Stimulated activated CD4-positive, alpha-beta T cell treated with anti-CD3 and anti-CD28 coated beads, Interleukin-15, amount 100 ng/mL, for 24 hours (primary cell): ENCODE measurements at places on chromosomes 12 and 14.

DNA sequence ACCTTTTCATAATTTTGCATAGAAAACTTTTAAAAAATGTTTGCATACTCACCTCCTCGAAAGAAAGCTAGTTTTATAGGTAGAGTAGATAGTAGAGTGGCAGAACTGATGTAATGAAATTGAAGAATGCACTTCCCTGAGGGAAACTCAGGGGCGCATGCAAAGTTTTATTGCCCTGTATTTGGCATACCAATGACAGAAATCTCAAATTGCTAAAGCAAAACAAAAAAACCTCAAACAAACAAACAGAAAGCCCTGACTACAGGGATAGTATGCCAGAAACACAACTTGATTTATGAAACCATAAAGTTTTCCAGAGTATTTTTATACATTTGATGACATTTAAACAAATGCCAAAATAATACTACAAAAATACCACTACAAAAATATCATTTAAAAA lies 1.8 kb downstream of the RASSF9 start:
- no peak for DNase-seq

GRCh38 chr12:13784504-13784903 lies 196.9 kb downstream of the GRIN2B start:
- no peak for DNase-seq

DNA sequence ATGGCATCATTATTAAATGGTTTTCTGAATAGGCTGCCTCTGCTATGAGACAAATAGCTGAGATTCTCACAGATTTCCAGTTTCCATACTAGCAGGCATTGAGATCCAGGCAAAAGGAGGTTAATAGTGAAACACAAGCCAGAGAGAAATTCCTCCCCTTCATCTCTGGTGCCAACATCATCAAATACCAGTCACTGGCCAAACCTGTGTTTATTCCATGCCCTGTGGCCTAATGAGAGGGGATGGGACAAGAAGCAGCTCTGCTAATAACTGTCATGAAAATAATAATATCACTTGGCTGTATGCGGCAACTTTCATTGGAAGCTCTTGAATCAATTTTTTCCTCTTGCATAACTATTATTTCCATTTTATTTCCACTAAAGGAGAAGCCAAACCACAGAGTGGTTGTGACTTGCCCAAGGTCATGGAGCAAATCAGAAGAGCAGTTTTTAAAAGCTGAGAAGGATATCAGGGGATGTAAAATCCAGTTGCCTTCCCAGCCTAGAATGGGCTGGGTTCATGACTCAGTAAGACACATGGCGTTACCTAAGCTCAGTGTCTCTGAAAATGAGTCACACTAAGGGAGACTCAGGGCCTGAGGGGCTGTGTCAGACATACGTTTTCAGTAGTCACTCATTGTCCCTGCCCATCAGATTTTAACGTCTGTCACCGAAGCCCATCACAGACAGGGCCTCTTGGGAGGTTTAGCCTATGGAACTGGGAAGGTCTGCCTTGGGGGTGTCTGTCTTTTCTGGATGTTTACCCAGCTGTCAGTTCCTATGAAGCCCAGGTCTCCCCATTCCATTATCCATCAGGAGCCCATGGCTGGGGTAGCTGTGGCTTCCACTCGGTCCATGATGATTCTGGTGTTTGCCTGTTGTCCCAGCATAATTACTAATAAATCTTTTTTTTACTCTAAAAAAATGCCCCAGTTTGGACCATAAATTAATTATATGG lies 208.8 kb upstream of the EEA1 start:
- peak; percentile 4 for DNase-seq

GRCh38 chr12:810671-811415 lies 58.5 kb downstream of the WNK1 start:
- DNase-seq = peak; percentile 74

- DNase-seq = peak; percentile 99
These were observed at the start of gene CGRRF1 for GRCh38 chr14:54509546-54510501. Gene CGRRF1 (plus strand): TSS chr14:54509906. CDS start chr14:54509960, 54 bp downstream.

GRCh38 chr12:92516277-92516600 lies 186.6 kb upstream of the PLEKHG7 start:
- DNase-seq = peak; percentile 36

GRCh38 chr12:18859400-18859799 lies 121.5 kb downstream of the CAPZA3 start:
- no peak for DNase-seq

GRCh38 chr12:45309836-45310626 lies 94.1 kb downstream of the ANO6 start:
- no peak for DNase-seq

- no peak for DNase-seq
These were observed 215.1 kb downstream of the CACNA1C start for GRCh38 chr12:2267703-2268470.

GRCh38 chr14:101019541-101019940 lies 116.0 kb upstream of the RTL1 start:
- DNase-seq = no peak

GRCh38 chr14:31541702-31542101 lies 19.5 kb upstream of the NUBPL start:
- no peak for DNase-seq

DNA sequence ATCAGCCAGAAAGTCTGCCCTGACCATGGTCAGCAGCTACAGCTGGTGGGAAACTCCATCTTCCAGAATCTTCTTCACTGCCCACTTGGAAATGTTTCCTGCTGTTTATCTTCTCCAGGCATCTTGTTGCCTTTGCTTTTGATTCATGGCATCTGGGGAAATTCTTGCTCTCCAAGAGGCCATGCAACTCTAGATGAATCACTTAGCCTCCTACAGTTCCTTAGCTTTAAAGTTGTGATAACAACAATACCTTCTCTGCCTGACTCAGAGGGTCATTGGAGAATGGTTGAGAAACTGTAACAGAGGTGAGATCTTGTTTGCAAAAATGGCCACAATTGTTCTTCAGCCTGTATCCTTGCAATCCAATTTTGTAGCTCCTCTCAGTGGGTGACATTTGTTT lies 121.0 kb upstream of the VRK1 start:
- DNase-seq = no peak

GRCh38 chr12:13504736-13505135 lies 308.2 kb downstream of the EMP1 start:
- no peak for DNase-seq

DNA sequence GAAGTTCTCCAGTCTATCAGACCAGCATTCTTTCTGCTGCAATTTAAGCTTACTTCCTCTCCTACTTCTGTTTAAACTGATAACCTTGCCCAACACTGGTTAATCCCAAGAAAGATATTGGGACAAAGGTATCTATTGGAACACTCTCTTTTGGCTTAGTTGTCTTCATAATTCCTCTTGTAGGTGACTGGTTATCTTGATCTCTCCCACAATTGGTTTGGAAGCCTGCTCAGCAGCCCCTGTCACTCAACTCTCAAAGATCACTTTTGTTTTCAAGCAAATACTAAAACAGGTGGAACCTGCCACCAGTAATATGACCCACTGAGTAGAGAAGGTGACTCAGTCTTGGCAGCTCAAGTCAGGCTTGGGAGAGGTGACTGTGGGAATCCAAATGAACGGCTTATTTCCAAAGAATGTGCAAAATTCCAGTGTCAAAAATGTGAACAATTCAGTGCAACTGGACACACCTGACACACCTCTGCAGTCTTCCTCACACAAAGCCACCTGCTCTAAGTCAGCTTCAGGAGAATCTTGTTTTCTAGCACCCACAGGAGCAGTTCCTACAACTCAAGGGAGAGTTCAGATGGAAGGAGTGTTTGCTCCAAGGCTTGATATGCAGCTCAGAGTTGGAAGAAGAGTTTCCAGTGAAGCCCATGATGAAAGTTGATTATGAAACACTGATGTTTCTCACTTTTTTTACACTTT lies 83.2 kb upstream of the SLC38A2 start:
- no peak for DNase-seq

DNA sequence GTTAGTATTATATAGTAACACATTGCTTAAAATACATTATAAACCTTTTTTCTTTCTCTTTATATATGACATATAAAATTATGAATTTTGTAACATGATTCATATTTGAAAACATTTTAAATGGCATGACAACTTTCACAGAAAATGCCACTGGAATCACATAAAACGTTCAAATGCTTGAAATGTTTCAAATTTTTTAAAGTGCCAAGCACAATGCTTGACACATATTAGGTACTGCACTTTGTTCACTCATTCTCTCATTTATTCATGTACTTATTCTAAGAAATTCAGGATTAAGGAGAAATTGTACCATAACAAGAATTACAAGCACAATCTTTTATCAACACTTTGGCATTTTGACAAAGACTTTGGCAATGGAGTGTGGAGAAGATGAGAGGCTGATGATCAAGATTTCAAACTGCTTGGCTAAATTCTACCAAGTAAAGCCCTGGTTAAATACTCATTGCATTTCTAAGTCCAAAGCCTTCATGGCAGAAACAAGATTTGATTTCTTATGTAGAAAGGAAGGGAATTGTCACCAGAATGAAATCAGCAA lies 232.2 kb downstream of the C12orf50 start:
- DNase-seq = no peak

DNA sequence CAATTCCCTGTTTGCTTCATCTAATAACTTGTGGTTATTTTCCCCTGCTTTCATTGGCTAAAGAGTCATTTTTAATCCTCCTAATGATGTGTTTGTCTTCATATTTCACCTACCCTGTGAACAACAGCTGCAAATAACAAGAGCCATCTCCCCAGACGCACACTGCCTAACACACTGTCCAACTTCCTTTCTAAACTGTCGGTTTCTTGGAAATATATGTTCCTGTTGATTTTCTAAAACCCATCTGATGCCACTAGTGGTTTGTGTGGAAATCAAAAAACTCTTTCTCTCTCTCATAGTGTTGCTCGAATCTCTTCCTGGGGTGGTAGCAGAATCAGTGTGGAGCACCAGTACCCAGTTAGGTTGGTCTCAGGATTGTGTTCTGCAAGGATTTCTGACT lies 226.9 kb downstream of the EPS8 start:
- no peak for DNase-seq

GRCh38 chr14:104075530-104076151 lies 9.9 kb upstream of the ASPG start:
- no peak for DNase-seq

GRCh38 chr12:129190827-129191226 lies 337.5 kb downstream of the GLT1D1 start:
- no peak for DNase-seq

- DNase-seq = no peak
These were observed 43.8 kb downstream of the SLC35F4 start for GRCh38 chr14:57822081-57822480.

DNA sequence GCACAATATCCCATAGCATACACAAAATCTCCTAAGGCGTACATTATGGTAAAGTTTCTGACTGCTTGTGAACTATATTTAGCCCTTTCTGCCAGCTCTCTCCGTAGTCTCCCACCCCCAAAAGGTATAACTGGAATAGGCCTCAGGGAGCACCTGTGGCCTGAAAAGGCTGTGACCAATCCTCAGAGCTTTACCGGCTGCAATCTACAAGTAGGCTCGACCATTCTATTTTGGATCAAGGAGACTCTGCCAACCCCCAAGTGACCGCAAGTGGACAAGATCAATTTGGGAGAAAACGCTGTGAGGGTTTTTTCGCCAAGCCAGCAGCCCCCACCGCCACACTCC lies 1.2 kb downstream of the PPTC7 start:
- no peak for DNase-seq

- DNase-seq = no peak
These were observed 17.7 kb downstream of the SLC25A29 start for GRCh38 chr14:100288382-100289185.

- DNase-seq = no peak
These were observed 23.3 kb downstream of the PAPLN start for GRCh38 chr14:73260574-73260973.

- no peak for DNase-seq
These were observed 116.4 kb downstream of the LRIG3 start for GRCh38 chr12:58803908-58804307.

DNA sequence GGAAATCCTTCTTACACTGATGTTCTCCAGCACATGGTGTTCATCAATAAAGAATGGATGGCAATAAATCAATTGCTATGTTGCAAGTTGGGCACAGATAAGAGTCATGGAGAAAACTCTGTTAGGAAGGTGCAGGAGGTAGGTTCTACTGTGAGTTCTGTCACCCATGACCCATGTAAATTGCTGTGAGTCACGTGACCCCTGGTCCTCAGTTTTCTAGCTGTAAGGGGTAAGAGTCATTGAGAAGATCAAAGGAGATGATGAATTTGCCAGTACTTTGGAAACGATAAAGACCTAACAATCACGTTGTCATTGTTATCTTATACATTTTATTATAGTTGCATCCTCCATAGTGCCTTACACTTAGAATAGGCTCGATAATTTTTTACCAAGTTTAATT lies 235.2 kb upstream of the ARID2 start:
- DNase-seq = no peak

GRCh38 chr14:105201925-105202513 lies 20.9 kb upstream of the NUDT14 start:
- DNase-seq = peak; percentile 67

DNA sequence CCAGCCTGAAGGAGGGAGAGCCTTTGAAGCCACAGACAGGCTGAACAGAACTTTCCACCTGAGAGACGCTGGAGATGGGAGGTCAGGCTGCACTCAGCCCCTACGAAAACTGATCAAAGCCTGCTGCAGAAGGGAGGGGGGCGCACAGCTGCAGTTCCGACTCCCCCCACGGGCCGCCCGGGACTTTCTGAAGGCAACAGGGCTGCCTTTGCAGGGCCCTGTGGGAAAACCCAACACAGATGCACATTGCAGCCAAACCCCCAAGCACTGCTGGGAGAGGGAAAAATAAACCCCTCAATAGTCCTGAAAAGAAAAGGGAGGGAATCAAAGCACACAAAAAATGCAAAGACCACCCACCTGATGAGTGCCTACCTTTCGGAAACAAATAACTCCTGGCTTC lies 290.6 kb downstream of the ZFP36L1 start:
- no peak for DNase-seq

DNA sequence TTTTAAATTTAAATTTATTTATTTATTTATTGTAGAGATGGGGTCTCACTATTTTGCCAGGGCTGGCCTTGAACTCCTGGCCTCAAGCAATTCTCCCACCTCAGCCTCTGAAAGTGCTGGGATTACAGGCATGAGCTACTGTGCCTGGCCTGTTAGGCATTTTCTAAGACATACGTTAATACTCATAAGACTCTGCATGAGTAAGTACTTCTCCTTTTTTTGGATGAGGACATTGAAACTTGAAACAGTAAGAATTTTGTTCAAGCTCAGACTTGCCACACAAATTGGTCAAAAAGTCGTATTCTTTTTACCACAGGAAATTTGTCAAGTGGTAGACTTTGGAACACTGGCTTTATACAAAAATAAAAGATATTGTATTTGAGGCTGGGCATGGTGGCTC lies 187.4 kb upstream of the RASSF8 start:
- DNase-seq = no peak

- no peak for DNase-seq
These were observed 170.6 kb downstream of the BMP4 start for GRCh38 chr14:53786045-53786444.

DNA sequence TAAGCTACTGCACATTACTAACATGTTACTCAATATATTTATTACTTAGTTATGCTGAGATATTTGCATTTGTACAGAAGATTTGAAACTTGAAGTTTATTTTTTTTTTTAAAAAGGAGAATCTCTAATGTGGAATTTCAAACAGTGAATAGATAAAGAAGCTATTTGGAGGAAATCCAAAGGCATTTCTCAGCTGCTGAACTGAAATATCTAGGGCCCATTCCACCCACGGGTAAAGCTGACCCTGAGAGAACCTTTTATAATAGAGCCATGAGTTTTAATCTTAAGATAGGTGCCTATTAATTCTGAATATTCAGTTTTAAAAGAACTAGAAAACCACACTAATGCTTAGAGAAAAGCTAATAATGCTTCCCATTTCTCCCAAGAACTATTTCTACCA lies 225.4 kb upstream of the CAND1 start:
- DNase-seq = no peak

- no peak for DNase-seq
These were observed 41.1 kb downstream of the GNG2 start for GRCh38 chr14:51901475-51902024.

- no peak for DNase-seq
These were observed 50.6 kb downstream of the RFX4 start for GRCh38 chr12:106633451-106633823.
